IPS DF 6.9 (cell line): ENCODE measurements at places on chromosomes 7 and 10.

- H3K27ac ChIP-seq = no peak overlapping the region
- H3K27me3 ChIP-seq = no peaks in the 10 kb centered on the region
- no peak overlapping the region for H3K4me3 ChIP-seq
These were observed 76.6 kb upstream of the HGF start for GRCh38 chr7:81846398-81846797.

- no peak overlapping the region for H3K27ac ChIP-seq
- H3K4me3 ChIP-seq = no peak overlapping the region
- H3K4me1 ChIP-seq = no peaks in the 10 kb centered on the region; the same call in 1 of the 2 replicates
- no peaks in the 10 kb centered on the region for H3K27me3 ChIP-seq
These were observed 98.7 kb downstream of the ITIH5 start for GRCh38 chr10:7567911-7568620.

DNA sequence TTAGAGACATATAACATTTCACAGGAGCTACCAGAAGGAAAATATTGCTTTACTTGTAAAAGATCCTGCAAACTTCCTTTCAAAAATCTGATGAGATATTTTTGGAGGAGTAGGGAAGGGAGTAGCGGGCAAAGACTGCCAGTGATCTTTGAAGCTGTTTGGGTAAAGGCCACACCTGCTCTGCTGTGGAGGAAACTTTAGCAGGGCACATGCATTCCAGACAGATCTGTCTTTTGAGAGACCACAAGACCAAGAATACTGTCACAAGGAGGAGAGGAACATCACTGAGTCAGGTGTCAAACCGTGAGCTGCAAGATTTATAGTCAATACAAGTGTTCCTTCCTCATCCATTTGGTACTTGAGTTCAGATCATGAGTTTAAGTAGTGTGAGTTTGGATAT is 654.4 kb downstream of the DNAJB9 start:
- no peak overlapping the region for H3K4me3 ChIP-seq
- H3K36me3 ChIP-seq = no peaks in the 10 kb centered on the region
- no peak overlapping the region for H3K27ac ChIP-seq
- DNase-seq = no peak

GRCh38 chr7:107048783-107049418 is 4.4 kb downstream of the PRKAR2B start:
- no peaks in the 10 kb centered on the region for H3K36me3 ChIP-seq
- H3K4me3 ChIP-seq = no peak overlapping the region
- DNase-seq = no peak
- no peak overlapping the region for H3K27ac ChIP-seq
- H3K27me3 ChIP-seq = no peaks in the 10 kb centered on the region

- H3K27ac ChIP-seq = no peak overlapping the region
- H3K36me3 ChIP-seq = no peaks in the 10 kb centered on the region
- no peaks in the 10 kb centered on the region for H3K27me3 ChIP-seq
- no peak overlapping the region for H3K4me3 ChIP-seq
- DNase-seq = no peak
- H3K4me1 ChIP-seq = no peaks in the 10 kb centered on the region
These were observed 333.1 kb downstream of the CXCL12 start for GRCh38 chr10:44051584-44052385.

DNA sequence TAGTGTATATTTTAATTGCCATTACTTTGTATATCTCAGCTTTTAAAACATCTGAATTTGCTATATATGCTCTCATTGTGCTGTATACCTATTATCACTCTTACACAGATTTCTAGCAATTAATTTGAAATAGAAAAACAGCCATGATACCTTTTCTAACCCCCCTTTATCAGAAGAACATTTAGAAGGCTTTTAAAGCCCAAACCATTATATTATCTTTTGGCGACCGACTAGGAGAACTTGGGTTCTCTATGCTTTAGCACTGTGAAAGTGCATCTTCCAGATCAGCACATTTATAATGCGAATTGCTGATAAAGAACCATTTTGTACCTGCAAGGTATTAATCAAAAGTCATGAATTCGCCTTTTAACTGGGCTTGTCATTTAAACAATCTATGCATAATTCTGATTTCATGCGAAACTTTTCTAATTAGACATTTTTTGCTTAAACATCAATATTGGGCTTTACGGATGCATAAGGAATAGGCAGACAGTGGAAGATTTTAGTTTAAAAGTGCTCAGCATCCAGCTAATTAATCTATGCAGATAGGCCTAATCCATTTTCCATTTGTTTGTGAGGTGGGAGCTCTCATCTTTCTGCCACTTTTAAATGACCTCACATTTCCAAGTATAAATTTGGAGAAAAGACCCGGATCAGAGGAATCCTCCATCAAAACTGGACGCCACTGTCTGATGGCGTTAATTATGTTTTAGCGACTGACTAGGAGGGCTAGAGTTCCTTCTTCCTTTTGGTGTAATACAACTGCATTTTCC is 1.2 kb upstream of the MLLT10 start:
- DNase-seq = no peak
- 0 out of 2 replicates have a peak, but pooled peaks cover 2% of the 10 kb centered on the region for H3K4me1 ChIP-seq
- H3K27ac ChIP-seq = peak overlapping the region; percentile 41
- H3K4me3 ChIP-seq = peak overlapping the region; percentile 66; the same call in 1 of the 2 replicates

DNA sequence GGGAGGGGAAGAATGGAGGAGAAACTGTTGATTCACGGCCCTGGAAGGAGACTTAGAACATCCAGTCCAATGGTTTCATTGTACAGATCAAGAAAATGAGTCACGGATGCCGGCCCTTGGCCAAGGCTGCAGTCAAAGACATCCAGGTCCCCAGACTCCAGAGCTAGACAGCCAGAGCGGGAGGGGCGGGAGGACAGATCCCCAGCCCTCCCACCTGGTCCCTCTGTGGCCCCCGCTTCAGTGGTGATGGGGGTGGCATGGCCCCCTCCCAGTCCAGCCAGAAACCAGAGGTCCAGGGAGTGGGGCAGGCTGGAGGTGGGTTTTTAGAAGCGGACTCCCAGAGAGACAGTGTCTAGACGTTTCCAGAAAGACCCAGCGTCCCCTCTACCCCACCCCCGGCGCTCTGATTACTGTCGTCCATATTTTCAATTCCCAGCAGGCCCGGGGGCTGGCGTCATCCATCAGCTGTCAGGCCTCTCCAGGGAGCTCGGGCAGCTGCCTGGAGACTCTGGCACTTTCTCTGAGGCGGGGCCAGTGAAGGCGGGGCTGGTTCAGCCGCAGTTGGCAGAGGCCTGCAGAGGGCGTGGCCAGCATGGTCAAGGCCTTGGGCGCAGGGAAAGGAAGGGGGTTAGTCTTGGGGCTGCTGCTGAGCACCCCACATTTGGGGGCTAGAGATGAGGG is 8.0 kb upstream of the HSPB1 start:
- no peak for DNase-seq
- no peaks in the 10 kb centered on the region for H3K27me3 ChIP-seq
- no peaks in the 10 kb centered on the region for H3K36me3 ChIP-seq
- H3K27ac ChIP-seq = no peak overlapping the region
- no peak overlapping the region for H3K4me3 ChIP-seq

DNA sequence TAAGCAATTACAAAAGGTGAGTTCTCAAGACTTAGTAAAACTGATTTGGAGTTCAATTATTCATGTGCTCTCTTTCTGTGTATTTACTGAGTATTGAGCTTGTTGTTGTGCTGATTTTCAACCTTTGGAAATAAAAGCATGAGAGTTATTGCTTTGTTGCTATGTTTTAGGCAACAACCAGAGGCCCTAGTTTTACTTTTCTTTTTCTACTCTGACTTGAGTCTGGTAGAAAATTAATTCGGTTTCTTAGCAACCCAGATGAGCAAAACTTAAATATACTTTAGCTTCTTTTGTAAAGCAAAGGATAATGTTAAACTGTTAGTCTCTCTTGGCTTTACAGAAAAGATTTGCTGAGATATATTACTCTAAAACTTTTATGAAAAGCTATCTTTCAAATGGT is 66.4 kb upstream of the SCIN start:
- no peaks in the 10 kb centered on the region for H3K4me1 ChIP-seq
- H3K4me3 ChIP-seq = no peak overlapping the region

- H3K27me3 ChIP-seq = no peaks in the 10 kb centered on the region
- no peaks in the 10 kb centered on the region for H3K36me3 ChIP-seq
- H3K4me1 ChIP-seq = no peaks in the 10 kb centered on the region
- H3K4me3 ChIP-seq = no peak overlapping the region
These were observed 3.9 kb downstream of the LMBR1 start for GRCh38 chr7:156889089-156889488.

- no peaks in the 10 kb centered on the region for H3K36me3 ChIP-seq
- H3K4me1 ChIP-seq = no peaks in the 10 kb centered on the region; the same call in 1 of the 2 replicates
- H3K27me3 ChIP-seq = no peaks in the 10 kb centered on the region
- DNase-seq = no peak
These were observed 6.9 kb upstream of the AOC1 start for GRCh38 chr7:150845421-150845861.

DNA sequence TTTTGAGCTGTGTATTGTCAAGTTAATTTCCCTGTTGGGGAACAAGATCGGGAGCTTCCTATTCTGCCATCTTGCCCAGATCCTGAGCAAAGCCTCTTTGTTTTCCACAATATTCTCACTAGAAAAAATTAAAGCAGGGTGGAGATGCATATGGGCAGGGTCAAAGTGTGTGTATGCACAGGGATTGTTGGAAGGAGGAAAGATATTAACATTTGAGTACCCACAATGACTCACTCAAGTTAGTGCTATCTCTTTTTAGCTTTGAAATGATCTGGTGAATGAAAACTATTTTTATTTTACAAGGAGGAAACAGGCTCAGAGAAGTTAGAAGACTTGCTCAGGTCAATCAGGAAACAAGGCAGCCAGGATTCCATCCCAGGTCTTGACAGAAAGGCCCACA is 6.7 kb upstream of the BTBD16 start:
- no peak overlapping the region for H3K27ac ChIP-seq
- H3K4me1 ChIP-seq = no peaks in the 10 kb centered on the region
- no peaks in the 10 kb centered on the region for H3K27me3 ChIP-seq
- DNase-seq = no peak
- no peak overlapping the region for H3K4me3 ChIP-seq

DNA sequence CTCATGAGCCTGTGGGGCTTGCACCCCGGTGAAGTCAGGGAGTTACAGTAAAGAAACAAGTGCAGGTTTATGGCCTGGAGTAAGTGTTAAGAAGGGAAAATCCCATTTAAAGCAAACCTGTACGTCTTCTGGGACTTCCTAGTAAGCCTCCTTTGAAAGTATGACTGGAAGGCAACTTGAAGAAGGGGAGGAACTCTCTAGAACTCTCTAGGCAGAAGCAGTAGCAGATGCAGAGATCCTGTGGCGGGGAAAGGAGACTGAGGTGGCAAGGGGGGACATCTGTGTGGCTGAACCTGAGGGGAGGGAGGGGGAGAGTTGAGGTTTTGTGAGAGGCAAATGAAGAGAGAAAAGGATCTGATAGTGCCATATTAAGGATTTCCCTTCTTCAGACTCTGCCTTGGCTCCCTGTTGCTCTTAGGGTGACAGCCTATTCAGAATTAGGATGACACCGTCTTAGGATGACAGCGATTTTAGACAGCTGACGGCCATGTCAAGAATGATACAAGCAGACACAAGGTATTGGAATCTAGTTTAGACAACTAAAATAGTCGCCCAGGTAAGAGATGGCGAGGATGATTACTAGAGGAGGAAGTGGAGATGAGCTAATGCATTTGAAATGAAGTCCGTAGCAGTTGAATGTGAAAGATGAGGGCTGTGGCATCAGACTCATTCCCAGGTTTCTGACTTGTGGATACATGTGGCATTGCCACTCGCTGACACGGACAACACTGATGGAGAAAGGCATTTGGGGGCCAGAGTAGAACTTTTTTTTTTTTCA is 29.0 kb downstream of the CUL1 start:
- peaks cover 5% of the 10 kb centered on the region; the same call in 1 of the 2 replicates for H3K36me3 ChIP-seq
- no peak for DNase-seq
- no peak overlapping the region for H3K27ac ChIP-seq
- peaks cover 4% of the 10 kb centered on the region for H3K4me1 ChIP-seq
- H3K27me3 ChIP-seq = no peaks in the 10 kb centered on the region

DNA sequence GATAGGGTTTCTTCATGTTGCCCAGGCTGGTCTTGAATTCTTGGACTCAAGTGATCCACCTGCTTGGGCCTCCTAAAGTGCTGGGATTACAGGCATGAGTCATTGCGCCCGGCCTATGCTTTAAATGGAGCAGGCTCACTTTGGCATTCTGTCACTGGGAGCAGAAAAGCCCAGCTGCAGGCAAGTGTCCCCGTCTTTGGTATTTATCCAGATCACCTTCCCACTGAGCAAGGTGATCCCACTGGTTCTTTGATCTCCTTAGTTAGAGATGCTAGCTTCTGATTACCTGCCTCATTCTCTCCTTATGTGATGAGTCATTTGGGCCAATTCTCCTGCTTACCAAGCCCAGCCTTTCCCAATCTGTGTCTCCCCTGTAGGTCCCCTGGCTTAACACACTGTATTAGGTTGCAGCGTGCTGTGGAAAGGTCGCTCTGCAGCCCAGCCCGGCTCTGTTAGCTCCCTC is 39.3 kb downstream of the SPDYE5 start:
- H3K27ac ChIP-seq = no peak overlapping the region
- H3K36me3 ChIP-seq = peaks cover 5% of the 10 kb centered on the region
- no peaks in the 10 kb centered on the region for H3K4me1 ChIP-seq
- no peak overlapping the region for H3K4me3 ChIP-seq

GRCh38 chr10:4939224-4940072 is 23.8 kb upstream of the AKR1C1 start:
- H3K4me1 ChIP-seq = peaks cover 1% of the 10 kb centered on the region; the same call in 1 of the 2 replicates
- H3K36me3 ChIP-seq = no peaks in the 10 kb centered on the region
- H3K27me3 ChIP-seq = no peaks in the 10 kb centered on the region
- DNase-seq = no peak
- H3K27ac ChIP-seq = no peak overlapping the region
- H3K4me3 ChIP-seq = no peak overlapping the region

- no peak overlapping the region for H3K27ac ChIP-seq
- H3K27me3 ChIP-seq = no peaks in the 10 kb centered on the region
- no peaks in the 10 kb centered on the region for H3K36me3 ChIP-seq
- H3K4me1 ChIP-seq = no peaks in the 10 kb centered on the region
These were observed 24.3 kb downstream of the SEM1 start for GRCh38 chr7:96685353-96685752.

GRCh38 chr7:34886856-34887255 is 150.4 kb downstream of the DPY19L1 start:
- no peak for DNase-seq
- no peak overlapping the region for H3K27ac ChIP-seq
- no peaks in the 10 kb centered on the region for H3K27me3 ChIP-seq
- no peak overlapping the region for H3K4me3 ChIP-seq

DNA sequence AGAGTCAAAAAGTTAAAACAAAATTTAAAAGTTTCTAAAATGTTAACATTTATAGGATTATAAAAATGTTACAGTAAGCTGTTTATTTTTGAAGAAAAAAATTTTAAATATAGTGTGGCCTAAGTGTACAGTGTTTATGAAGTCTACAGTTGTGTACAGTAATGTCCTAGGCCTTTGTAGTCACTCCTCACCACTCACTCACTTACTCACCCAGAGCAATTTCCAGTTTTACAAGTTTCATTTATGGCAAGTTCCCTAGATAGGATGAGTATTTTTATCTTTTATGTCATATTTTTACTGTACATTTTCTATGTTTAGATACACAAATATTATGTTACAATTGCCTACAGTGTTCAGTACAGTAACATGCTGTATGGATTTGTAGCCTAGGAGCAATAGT is 419.9 kb downstream of the ARL4A start:
- no peaks in the 10 kb centered on the region for H3K27me3 ChIP-seq
- H3K4me3 ChIP-seq = no peak overlapping the region
- H3K4me1 ChIP-seq = no peaks in the 10 kb centered on the region
- H3K27ac ChIP-seq = no peak overlapping the region
- no peaks in the 10 kb centered on the region for H3K36me3 ChIP-seq
- DNase-seq = no peak

- no peak overlapping the region for H3K4me3 ChIP-seq
- peaks cover 10% of the 10 kb centered on the region; the same call in 1 of the 2 replicates for H3K4me1 ChIP-seq
These were observed 67.7 kb downstream of the BMPR1A start for GRCh38 chr10:86824151-86824550.
